ENCODE measurements at places on chromosomes 13 and 19.

- DNase-seq = peak; percentile 72
Observed at GRCh38 chr19:43774103-43774939, 6.5 kb downstream of the KCNN4 start.

GRCh38 chr13:38582133-38582532, 104.7 kb upstream of the FREM2 start:
- DNase-seq = peak; percentile 33

GRCh38 chr13:50140581-50141374, 125.5 kb downstream of the KCNRG start:
- no peak for DNase-seq

- DNase-seq = no peak
Observed at GRCh38 chr13:26914624-26915023, 154.0 kb upstream of the GPR12 start.

DNA sequence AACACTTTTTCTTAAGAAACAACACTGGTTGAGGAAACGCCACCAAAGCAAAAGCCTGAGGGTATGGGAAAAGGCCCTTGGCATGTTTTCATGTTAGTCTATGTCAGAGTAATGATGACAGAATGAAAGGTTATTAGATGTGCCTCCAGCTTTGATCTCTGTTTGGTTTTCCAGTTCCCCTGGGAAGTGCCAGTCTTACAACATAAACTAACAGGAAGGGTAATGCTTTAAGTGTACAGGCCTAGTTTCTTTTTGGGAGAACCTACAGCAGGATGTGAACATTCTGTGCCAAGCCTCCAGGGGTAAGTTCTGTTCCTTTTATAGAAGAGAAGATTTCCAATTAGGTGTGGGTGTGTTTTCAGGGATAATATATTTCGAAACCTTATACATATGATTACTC, 121.7 kb downstream of the FNDC3A start:
- no peak for DNase-seq

DNA sequence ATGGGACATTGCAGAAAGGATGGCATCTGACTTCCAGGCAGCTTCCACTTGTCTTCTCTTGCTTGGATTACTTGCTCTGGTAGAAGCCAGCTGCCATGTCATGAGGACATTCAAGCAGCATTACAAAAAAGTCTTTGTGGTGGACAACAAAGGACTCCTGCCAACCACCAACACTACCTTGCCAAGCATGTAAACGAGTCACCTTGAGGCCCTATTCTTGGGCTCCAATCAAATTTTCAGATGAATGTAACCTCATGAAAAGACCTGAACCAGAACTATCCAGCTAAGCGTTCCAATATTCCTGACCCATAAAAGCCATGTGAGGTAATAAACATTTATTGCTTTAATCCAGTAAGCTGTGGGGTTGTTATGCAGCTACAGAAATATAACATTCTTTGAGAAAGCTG, 12.5 kb downstream of the PROSER1 start:
- no peak for DNase-seq

- no peak for DNase-seq
Observed at GRCh38 chr13:24181991-24182702, 21.6 kb downstream of the SPATA13 start.

GRCh38 chr13:85799097-85799582, at the start of gene SLITRK6:
Gene SLITRK6, minus strand, starts transcription at chr13:85799419. Its CDS starts 2,911 bp downstream, at chr13:85796508.
- DNase-seq = peak; percentile 55

GRCh38 chr13:107144432-107144831, 576.5 kb upstream of the ARGLU1 start:
- DNase-seq = no peak

DNA sequence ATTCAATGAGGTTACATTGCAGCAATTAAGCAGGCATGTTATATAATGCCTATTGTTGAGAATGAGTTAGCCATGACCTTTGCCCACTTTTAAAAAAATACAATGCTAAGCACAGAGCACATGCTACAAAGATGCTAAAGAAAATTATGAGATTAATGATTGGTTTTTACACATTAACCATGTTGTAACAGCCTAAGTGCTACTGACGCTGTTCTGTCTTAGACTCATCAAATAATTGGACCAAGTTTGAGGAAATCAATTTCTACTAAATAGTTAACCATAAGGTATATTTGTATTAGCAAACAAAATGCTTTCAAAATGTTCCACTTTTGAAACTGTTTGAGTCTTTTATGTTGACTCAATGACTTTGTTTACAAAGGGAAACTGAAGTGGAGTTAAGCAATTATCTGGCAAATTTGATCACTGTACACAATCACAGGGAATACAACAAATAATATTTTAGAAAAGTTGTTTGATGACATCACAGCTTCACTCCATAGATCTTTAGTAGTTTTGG, 14.3 kb downstream of the MIR17HG start:
- DNase-seq = no peak

DNA sequence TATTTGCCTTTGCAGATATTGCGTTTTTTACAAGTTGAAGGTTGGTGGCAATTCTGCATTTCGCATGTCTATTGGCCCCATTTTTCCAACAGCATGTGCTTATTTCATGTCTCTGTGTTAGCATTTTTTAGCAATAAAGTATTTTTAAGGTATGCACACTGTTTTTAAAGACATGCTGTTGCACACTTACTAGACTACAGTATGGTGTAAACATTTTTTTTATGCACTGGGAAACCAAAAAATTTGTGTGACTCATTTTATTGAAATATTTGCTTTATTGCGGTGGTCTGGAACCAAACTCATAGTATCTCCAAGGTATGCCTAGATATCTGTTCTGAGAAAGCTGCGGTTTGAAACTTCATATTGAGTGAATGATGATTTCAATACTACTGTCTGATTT, 55.4 kb upstream of the RNF113B start:
- DNase-seq = no peak

- no peak for DNase-seq
Observed at GRCh38 chr13:44739539-44739938, 163.4 kb upstream of the TSC22D1 start.

DNA sequence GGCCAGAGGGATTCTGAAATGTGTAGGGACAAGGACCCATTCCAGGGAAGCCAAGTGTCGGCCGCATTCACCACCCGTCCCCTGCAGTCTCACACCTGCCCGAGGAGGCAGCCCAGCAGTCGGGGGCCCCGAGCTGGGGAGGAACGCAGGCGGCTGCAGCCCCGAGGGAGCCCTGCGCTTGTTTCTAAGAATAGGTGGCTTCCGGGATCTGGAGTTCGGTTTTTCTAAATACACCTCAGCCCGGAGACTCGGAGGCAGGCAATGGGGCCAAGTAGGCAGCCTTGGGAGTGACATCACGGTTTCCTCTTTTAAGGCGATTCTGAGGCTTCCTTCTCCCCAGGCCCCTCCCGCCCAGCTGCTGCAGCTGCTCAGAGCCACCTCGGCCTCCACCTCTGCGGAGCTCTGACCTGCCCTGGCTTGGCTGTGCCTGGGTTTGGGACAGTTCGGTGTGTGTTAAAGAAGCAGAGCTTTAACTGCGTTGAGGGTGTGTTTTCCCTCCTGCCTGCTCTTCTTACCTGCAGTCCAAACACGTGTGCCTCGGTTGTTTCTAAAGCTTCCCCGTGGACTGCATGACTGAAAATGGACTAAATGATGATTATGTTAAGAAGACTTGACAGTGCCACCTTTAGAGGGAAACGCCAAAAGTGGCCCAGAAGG, 80.5 kb downstream of the COL4A2 start:
- DNase-seq = peak; percentile 77

- no peak for DNase-seq
Observed at GRCh38 chr13:29453617-29454011, 141.9 kb downstream of the SLC7A1 start.

GRCh38 chr13:71856548-71857043, 10.4 kb downstream of the DACH1 start:
- DNase-seq = no peak

DNA sequence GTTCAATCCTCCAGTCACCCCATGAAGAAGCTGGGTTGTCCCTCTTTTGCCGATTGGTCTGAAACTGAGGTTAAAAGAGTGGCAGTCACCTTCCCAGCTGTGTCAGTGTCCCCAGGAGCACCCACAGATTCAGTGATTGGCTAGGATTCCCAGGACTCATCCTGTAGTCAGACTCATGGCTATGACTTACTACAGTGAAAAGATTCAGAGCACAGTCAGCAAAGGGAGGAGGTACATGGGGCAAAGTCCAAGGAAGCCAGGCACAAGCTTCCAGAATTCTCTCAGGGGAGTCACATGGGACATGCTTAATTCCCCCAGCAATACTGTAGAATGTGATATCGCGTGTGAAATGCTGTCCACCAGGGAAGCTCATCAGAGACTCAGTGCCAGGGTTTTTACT, 14.2 kb downstream of the ZNF473 start:
- DNase-seq = no peak

DNA sequence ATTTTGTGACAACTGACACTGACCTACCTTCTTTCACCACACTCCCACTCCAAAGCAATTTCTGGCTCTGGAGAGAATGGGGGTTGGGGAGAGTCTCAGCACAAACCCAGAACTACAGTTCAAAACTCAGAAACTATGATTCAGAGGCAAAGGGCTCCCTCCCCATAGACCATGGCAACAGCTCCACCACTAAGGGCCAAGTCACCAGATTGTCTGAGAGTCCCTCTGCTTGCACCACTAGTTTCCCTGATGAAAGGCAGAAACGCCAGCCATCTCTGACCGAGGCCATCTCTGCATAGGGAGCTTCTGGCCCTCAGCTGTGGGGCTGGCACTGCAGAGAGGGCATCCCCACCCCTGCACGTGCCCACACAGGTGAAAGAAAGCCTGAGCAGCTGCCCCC, 112.4 kb upstream of the VSTM2B start:
- no peak for DNase-seq

GRCh38 chr13:38641164-38641948, 45.5 kb upstream of the FREM2 start:
- DNase-seq = no peak

DNA sequence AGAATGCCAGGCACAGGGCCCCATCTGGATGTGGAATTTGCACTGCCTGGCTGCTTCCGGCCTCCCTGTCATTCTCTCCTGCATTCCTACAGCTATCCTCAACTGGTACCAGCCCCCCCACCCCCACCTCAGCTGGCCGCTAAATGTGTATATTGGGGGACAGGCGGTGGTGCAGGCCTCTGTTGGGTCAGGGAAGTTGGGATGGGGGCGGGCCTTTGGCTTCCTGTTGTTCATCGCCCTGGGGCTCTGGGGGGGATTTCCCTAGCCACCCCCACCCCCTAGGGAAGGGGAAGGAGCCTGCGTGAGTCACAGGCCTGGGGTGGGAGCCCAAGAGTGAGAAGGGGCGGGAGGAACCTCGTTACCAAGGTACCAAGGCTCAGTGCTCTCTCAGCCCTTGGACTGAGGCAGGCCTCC, 10.6 kb downstream of the POU2F2 start:
- DNase-seq = no peak

GRCh38 chr19:8486661-8487136, 15.7 kb downstream of the PRAM1 start:
- DNase-seq = no peak

- DNase-seq = no peak
Observed at GRCh38 chr13:107838588-107839161, 376.7 kb downstream of the LIG4 start.

- DNase-seq = no peak
Observed at GRCh38 chr19:39470724-39471339, 9.8 kb upstream of the TIMM50 start.

GRCh38 chr13:112933649-112934048, 35.4 kb upstream of the MCF2L start:
- no peak for DNase-seq

DNA sequence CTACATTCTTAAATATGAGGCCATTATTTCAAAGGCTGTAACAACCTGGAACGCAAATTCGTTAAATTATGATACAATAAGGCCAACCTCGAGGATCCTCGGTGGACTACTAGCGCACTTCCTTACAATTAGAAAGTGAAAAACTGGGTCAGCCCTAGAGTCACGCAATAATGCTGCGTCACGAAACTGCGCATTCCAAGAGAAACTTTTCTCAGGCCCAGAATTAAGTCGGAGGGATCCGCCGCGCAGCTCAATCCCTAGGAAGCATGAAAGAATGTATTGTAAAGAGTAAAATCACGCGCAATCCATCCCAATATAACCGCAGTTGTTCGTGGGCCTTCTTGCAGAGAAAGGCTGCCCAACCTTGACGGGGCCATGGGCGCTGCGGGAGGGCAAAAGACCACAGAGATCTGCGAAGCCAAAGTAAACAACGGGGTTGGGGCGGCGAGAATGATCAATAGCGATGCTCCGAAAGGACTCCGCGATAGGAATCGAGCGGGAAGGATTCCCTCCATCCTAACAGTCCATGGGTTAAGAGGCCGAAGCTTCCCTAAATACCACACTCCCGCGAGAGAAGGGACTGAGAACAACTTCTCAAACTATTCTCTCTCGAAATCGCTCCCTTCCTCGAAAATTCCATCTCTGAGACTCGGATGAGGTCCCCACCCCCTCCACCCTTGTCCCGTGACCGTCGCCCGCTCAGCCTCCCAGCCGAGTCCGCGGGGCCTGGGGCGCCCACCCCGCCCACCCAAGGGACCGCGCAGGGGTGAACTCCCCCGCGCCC, 564 bp downstream of the SPART start:
- peak; percentile 88 for DNase-seq

DNA sequence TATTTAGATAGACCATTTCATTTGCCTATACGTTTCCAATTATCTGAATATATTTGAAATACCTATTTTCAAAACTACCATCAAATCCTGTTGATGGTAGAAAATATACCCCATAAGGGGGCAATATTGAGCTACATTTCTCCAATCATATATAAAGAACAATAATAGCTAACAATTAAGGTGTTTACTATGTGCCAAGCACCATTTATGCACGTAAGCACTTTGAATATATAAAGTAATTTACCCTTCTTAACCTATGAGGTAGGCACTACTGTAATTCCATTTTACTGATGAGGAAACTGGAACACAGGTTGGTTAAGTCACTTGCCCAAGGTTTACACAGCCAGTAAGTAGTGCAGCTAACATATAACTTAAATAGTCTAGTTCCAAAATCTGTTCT, 79.2 kb downstream of the UBL3 start:
- DNase-seq = no peak

GRCh38 chr19:32404933-32405430, 588 bp upstream of the DPY19L3 start:
- DNase-seq = peak; percentile 64

DNA sequence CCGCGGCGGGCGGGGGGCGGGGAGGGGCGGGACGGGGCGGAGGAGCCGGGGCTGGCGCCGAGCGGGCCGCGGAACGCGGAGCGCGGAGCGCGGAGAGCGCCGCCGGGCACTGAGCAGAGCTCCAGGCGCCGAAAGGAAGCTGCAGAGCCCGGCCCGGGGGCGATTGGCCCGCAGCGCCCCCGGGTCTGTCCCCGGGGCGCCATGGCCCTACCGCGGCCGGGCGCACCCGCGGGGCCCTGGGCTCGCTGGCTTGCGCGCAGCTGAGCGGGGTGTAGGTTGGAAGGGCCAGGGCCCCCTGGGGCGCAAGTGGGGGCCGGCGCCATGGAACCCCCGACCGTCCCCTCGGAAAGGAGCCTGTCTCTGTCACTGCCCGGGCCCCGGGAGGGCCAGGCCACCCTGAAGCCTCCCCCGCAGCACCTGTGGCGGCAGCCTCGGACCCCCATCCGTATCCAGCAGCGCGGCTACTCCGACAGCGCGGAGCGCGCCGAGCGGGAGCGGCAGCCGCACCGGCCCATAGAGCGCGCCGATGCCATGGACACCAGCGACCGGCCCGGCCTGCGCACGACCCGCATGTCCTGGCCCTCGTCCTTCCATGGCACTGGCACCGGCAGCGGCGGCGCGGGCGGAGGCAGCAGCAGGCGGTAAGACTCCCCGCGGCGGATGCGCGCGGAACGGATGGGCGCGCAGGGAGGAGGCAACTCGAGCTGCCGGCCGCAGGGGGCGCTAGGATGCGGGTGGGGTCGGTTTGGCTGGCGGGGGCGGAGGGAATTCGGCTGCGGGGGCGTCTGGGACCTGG, at the start of gene PDE4A:
PDE4A (plus strand) TSS at position 95 of the 796 bp plus-strand sequence; CDS start at position 322, 227 bp downstream.
- DNase-seq = no peak
